GM10248 (cell line): ENCODE measurements at places on chromosomes 11 and 22.
A peak's percentile ranks its signal among the peaks of the same experiment; 100 is the strongest.

DNA sequence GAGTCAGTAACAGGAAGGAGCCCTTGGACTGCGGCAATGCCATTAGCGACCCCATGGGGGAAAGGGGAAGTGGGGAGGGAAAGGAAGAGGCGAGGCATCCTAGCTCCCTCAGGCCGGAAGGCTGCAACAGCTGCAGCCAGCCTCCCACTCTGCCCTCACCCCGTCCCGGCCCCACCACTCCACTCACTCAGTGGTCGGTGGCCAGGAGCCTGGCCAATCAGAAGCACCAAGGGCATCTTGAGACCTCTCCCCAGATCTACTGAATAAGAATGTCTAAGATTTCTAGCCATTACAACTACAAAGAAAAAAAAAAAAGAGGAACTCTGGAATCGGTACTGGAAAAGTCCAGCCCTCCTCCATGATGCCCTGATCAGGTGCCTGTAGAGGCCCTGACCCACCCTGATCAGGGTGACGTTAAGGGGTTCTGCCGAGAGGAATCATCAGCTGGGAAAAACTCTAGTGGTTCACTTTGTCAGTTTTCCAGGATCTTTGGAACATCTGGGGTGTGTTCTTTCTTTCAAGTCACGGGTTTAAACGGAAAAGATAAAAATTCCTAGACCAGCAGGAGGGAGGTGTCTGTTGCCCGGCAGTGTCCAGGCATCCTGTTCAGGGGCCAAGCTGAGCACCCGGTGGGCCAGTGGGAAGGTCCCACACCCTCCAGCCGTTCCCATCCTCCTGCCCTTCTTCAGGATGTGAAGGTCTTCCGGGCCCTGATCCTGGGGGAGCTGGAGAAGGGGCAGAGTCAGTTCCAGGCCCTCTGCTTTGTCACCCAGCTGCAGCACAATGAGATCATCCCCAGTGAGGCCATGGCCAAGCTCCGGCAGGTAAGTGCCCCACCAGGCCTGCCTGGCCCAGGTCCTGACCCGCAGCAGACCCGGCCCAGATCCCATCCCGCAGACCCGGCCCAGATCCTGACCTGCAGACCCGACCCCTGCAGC, 14.4 kb downstream of the OAF start:
- no peak for DNase-seq

DNA sequence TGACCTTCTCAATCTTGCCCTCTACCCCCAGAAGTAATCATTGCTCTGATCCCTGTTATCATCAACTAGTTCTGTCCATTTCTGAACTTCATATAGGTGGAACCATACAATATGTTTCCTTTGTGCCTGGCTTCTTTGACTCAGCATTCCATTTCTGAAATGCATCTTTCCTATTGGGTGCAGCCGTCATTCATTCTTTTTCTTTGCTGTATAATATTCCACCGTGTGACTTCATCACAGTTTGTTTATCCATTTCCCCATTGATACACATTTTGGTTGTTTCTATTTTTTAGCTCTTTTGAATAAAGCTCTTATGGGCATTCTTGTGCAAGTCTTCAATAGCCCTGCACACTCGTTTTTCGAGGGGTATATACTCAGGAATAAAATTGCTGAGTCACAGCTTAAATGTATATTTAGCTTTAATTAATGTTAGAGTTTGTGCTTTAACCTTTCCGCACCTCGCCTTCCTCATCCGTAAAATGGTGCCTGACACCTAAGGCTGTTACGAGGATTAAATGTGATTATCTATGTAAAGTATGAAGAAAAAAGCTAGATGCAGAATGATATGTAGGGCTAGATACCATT, 491.6 kb downstream of the MIAT start:
- DNase-seq = no peak

GRCh38 chr11:27868226-27868625, 168.0 kb upstream of the BDNF start:
- no peak for DNase-seq

GRCh38 chr11:59822989-59823566, 12.5 kb upstream of the MRPL16 start:
- peak; percentile 49 for DNase-seq

DNA sequence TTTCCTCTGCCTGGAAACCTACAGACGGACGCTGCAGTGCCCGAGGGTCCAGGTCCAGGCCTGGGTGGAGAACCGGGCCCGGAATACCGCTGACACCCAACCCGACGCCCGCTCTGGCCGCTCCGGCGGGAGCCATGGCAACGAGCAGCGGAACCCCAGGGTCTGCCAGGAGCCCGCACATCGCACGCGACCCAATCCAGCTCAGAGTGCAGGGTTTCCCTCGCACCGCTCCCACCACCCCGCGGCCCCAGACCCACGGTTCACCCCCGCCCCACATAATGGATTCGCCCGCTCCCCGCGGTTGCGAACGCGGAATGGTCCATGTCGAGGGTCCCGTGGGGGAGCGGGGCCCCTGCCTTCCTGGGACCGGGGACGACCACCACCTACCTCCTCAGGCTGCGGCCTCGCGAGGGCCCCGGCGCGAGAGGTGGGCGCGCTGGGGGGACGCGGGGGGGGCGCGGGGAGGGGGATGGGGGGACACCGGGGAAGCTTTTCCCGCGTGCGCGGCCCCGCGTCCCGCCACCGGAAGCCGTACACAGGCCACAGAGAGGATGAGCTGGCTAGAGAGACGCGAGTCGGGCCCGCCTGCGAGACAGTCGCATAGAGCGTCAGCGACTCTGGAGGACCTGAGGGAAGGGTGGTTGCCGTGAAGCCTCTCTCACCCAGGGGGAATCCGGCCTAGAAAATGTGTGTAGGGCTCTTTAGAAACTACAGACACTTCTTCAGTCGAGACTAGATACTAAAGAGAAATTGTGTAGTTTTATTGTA, at the start of gene SSRP1:
SSRP1 (minus strand) TSS at position 550 of the 768 bp plus-strand sequence. CDS start 771 bp downstream, outside the sequence.
- peak; percentile 92 for DNase-seq

DNA sequence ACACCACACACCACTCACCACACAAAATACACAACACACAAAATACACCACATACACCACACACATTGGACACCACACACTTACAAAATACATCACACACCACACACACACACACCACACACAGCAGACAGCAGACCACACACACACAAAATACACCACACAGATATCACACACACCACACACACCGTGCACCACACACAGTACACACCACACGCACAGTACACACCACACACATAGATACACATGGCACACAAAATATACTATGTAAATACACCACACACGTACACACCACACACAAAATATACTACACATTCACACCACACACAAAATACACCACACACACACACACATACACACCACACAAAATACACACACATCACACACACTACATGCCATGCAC, 1243.5 kb downstream of the BRD1 start:
- DNase-seq = no peak
